Activated CD4-positive, alpha-beta T cell treated with anti-CD3 and anti-CD28 coated beads, Interleukin-2, amount 50 U/mL, for 4 hours (primary cell): ENCODE measurements at places on chromosomes 1 and 21.

DNA sequence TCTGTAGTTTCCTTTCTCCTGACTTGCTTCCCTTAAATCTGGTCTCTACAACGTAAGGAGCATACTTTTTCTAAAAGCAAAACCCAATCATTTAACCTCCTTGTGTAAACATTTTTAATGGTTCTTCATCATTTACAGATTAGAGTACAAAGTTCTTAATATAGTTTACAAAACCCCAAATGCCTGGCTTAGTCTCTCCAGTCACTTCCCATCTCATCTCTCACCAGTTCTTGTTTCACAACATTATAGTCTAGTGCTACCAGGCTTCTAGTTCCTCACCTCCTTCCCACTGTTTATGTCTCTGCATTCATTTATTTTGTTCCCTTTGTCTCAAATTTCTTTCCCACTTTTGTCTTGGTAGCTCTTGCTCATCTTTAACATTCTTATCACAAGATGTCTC, 168.4 kb downstream of the FASLG start:
- DNase-seq = no peak

- no peak for DNase-seq
Observed at GRCh38 chr21:45318556-45319404, 31.1 kb upstream of the POFUT2 start.

DNA sequence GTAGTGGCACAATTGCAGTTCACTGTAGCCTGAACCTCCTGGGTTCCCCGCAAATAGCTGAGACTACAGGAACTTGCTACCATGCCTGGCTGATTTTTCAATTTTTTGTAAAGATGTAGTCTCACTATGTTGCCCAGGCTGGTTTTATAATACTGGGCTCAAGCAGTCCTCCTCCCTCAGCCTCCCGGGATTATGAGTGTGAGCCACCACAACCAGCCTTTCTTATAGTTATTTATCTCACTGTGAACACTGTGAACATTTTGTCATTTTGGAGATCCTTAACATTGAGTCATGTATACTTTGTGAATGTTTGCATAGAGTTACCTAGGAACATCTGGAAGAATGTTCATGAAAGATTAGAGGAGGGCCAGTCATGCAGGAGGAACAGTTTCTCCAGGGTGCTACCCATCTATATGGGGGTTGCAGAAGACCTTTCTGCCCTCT, 127.1 kb upstream of the CACYBP start:
- DNase-seq = no peak

DNA sequence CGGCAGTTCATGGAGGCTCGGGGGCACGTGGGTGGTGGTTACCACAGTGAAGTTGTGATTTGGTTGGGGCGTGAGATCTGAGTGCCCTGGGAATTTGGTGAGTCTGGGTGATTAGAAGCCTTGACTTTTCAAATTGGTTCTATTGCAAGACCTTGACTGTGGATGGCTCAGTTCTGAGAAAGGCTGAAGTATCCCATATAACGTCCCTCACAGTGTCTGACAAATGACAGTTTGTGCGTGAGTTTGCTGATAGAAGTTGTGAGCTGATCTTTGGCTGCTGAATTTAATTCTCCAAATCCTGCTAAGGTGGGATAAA, 549 bp downstream of the MSH4 start:
- DNase-seq = no peak

GRCh38 chr21:15052459-15052763, 12.4 kb downstream of the NRIP1 start:
- no peak for DNase-seq

GRCh38 chr1:47186267-47187185, 3.3 kb downstream of the PDZK1IP1 start:
- no peak for DNase-seq

DNA sequence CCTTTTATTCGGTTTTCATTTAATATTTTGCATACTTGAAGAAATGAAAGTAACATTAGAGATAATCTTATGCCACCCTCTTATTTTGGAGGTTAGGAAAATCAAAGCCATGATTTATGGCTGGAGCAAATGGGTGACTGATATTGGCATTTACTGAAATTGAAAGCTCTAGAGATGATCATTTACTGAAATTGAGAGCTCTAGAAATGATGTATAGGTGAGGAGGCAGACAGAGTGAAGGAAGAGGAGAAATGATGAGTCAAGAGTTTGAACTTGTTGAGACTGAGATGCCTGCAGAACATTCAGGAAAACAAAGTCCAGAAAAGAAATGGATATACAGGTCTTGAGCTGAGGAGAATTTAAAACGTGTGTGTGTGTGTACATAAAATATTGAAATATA, 217.6 kb downstream of the LTN1 start:
- no peak for DNase-seq

- no peak for DNase-seq
Observed at GRCh38 chr1:153773096-153773921, 1.9 kb upstream of the SLC27A3 start.

GRCh38 chr21:41255190-41255589, 61.4 kb upstream of the FAM3B start:
- DNase-seq = no peak

DNA sequence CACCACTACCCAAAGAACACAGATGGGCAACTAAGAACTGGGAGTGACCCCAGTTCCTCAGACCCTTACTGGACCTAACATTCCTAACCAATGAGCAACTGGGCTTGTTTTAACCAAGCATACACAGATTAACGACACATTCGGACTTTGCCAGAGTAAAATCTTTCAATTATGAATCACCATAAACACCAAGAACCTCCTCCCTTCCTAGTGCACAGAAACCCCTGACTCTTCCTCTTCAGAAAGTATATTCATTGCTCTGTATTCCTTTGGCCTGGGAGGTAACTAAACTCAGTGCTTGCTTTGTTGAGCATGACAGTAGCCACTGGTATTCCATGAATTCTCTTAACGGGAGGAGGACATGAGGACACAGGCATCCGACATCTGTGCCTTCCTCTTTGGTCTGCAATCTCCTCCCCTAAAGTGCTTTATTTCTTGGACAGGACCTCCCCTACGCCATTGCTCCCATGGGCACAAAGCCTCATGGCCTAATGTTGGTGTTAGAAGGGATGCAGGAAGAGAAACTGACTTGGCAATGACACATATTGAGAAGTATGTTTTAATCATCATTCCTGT, 42.7 kb downstream of the SEC16B start:
- DNase-seq = no peak

DNA sequence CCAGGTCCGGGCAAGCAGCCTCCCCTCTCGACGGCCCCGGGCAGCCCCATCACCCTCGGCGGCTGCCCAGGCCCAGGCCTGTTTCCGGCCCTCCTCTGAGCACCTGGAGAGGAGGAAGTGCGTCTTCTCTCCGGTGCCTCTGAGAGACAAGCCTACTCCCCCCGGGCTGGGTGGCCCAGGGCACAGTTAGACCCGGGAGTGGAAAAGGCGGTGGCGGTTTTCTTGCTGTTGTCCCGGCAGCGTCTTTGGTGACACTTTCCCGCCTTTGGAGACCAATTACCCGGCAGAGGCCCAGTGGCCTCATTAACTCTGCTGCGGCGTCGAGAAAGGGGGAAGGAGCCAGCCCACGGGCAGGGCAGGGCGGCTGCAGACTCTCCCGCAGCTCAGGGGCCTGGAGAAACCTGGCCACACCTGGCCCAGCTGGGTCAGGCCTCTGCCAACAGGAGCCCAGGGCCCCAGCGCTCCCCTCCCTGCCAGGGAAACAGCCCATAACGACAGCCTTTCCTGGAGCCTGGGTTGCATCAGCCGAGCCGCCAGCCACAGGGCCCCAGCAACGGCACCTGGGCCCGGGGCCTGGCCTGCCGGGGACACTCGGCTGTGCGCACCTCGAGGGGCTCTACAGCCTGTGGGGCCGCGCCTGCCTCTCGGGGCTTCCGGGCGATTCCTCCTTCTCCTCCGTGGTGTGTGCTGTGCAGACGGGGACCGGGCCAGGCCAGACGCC, 28.4 kb upstream of the C1orf159 start:
- peak; percentile 44 for DNase-seq

- no peak for DNase-seq
Observed at GRCh38 chr1:67679691-67680090, 5.3 kb upstream of the GADD45A start.

- DNase-seq = no peak
Observed at GRCh38 chr1:56553046-56553445, 26.3 kb downstream of the PLPP3 start.

- DNase-seq = no peak
Observed at GRCh38 chr1:202047977-202048376, 37.6 kb downstream of the ELF3 start.

GRCh38 chr1:159141584-159142390, 29.6 kb upstream of the CADM3 start:
- DNase-seq = no peak

GRCh38 chr1:245264226-245264625, 109.4 kb downstream of the KIF26B start:
- DNase-seq = no peak

- DNase-seq = no peak
Observed at GRCh38 chr21:44636209-44637017, 743 bp upstream of the KRTAP10-10 start.

DNA sequence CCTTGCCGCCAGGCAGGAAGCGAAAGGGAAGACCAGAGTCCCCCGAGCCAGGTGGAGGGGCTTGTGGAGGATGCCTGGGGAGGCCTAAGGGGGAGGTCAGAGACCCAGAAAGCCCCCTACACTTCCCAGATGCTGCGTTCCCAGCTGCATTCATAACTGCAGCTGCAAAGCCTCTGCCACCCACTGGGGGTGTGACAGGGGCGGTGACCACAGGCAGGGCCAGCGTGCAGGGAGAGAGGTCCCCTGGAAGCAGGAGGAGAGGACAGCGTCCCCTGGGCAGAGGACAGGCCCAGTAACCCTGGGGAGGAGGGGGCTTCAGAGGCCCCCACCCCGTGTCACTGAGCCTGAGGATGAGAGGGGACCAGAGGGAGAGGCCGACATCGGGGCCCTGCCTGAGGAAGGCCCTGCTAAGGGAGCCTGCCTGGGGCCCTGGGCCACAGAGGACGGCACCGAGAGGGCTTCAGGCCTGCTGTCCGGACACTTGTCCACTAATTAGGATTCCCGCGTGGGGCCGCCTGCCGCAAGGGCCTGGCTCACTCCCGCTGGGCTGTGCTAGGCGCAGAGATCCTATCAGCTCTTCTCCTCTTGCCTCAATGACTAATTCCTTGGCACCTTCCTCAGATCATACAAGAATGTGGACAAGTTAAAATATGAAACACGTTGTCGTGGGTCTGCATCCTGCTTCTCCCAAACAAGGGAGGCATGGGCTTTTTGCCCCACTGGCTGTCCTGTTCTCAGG, 49.1 kb upstream of the CCDC27 start:
- no peak for DNase-seq

DNA sequence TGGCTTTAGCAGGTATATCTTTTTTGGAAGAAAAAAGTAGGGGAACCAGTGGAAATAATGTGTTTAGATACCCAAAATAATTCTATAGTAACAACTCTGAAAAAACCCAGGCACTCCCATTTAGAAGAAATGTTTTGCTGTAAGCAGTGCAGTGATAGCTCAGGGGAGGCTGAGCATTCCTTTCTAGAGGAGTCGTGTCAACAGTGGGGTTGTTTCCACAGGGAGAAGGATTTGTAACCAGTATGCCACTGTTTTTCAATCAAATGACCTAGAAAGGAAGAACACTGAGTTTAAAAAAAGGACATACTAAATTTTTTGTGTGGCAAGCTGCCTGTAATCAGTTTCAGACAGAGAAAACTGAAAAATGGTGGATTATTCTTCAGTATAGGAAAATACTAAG, 2.4 kb downstream of the PGD start:
- no peak for DNase-seq

DNA sequence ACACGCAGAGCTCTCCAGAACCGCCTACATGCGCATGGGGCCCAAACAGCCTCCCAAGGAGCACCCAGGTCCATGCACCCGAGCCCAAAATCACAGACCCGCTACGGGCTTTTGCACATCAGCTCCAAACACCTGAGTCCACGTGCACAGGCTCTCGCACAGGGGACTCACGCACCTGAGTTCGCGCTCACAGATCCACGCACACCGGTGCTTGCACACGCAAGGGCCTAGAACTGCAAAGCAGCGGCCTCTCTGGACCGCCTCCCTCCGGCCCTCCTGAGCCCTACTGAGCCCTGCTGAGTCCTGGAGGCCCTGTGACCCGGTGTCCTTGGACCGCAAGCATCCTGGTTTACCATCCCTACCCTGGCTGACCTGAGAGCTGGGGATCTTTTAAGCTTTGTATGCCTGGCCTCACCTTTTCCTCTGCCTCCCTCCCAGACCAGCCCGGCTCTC, 8.3 kb downstream of the OLIG2 start:
- DNase-seq = no peak

- peak; percentile 26 for DNase-seq
Observed at GRCh38 chr21:38126666-38127303, 130.0 kb upstream of the KCNJ15 start.

DNA sequence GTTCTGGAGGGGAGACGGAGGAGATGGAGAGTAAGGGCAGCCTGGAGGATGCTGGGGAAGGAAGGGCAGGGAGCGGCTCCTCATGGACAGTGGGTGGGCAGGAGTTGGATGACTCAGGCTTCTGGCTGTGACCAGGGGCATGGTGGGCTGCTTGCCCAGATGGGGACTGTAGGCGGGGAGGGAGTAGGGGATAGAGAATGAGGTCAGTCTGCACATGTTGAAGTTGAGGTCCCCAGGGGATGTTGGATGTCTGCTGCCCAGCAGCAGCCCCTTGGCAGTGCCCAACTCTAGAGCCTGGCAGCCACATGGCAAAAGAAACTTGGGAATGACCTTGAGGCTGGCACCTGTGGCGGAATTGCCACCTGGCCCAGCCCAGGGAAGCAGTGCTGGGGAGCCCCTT, 6.4 kb downstream of the SELENON start:
- DNase-seq = no peak

DNA sequence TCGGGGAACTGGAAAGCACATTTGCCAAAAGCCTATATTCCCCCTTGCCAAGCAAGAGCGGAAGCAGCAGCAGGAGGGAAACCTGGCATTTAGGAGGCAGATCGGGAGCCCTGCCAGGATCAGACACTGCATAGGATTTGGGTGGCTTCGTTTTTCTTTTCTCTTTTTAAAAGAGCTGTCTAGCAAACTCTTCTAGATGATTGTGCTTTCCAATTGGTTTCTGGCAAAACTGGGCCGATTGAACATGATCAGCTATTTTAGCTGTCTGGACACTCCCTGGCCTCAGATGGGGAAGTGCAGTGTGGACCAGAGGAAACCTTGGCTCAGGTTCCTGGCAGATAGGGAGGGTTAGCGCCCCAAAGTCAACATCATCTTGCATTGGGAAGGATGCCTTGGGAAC, 414.0 kb upstream of the KAZN start:
- no peak for DNase-seq

DNA sequence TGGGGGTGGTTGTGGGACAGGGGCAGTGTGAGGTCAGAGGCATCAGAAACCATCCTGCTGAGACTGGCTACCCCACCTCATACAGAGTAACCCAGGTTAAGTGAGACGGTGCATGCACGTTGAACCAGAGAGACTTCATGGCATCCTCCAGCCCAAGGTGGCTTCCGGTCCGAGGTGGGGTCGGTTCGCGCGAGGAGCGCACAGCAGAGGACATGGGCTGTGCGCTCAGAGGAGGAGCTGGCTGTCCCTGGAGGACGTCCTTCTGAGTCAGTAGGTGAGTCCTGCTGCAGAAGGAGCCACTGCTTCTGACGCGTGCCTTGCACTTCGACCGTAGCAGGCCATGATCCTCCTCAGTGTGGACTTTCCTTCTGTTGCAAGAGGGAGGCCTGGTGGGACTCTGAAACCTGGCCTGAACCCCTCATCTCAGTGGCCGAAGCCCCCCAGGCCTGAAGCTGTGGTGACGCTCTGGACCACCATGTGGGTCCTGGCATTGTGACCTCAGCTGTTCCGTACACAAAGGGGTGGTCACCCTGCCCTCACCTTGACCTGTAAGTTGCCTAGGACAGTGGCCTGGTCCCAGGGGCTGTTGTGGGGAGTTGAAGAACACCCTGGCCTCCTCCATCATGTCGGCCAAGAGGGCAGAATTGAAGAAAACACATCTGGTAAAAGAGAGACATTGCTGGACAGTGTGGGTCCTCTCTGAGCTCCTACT, at the start of gene TEX35:
Gene TEX35 (plus strand): TSS at position 544 of the 712 bp plus-strand sequence. CDS start 80 bp downstream, at position 624.
- DNase-seq = no peak
